Activated T-cell treated with anti-CD3 and anti-CD28 coated beads for 4 hours (primary cell): ENCODE measurements at places on chromosomes 6 and 20.

- DNase-seq: no peak
Observed at GRCh38 chr20:37202267-37202943, 23.1 kb upstream of the MROH8 start.

GRCh38 chr20:20525756-20526155 lies 157.9 kb downstream of the INSM1 start:
- DNase-seq: no peak

GRCh38 chr6:151627689-151628444 lies 134.1 kb downstream of the CCDC170 start:
- no peak for DNase-seq

GRCh38 chr20:6636209-6637159 lies 131.0 kb upstream of the BMP2 start:
- DNase-seq: no peak

DNA sequence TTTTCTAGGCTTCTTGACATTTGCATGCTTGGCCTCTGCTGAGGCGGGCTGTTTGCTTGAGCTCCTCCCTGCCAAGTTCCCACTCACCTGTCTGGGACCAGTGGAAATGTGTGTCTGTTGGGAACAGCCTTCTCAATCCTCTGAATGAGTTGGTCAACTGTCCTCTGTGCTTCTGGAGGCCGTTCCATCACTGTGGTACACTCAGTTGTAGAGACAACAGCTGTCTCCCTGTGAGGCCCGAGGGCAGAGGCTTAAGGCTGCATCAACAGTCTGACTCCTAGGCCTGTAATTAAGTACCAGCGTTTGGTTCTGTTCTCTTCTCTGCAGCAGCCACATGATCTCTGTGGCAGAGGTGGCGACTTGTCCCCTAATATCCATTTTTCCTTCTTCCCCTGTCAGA lies 110.9 kb downstream of the CDC5L start:
- no peak for DNase-seq

GRCh38 chr20:2348336-2348735 lies 32.4 kb upstream of the TGM6 start:
- no peak for DNase-seq

DNA sequence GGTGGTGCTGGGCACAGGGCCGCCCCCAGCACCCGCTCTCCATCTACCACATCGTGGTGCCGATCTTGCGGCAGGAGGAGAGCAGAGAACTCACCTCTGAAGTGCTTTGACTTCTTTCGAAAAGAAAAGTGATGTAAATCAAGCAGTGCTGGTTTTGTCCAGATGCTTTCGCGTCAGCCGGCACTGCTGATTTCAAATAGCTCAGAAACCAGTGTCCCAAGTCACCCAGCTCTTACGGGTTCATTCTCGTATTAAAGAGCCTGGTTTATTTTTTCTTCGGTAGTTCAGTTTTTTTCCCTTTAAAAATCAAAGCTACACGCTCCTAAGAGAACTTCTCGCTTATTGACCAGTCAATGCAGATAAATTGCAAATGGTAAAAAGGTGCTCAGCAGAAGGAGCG lies 32.1 kb downstream of the MYT1 start:
- no peak for DNase-seq

- no peak for DNase-seq
Observed at GRCh38 chr6:37069639-37070038, 64.2 kb downstream of the FGD2 start.

GRCh38 chr6:49515485-49516146 lies 15.9 kb downstream of the GLYATL3 start:
- DNase-seq: no peak

GRCh38 chr6:46605091-46605797 lies 47.4 kb downstream of the CYP39A1 start:
- DNase-seq: no peak

DNA sequence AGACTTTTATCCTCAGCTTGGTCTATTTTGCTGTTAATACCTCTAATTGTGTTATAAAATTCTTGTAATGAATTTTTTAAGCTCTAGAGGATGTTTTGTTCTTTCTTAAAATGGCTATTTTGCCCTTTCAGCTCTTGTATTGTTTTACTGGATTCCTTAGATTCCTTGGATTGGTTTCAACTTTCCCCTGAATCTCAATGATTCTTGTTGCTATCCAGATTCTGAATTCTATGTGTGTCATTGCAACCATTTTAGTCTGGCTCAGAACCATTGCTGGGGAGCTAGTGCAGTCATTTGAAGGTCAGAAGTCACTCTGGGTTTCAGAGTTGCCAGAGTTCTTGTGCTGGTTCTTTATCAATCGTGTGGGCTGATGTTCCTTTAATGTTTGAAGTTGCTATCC lies 37.1 kb downstream of the OTOR start:
- DNase-seq: no peak

GRCh38 chr6:36263390-36264000 lies 6.4 kb upstream of the PNPLA1 start:
- no peak for DNase-seq

GRCh38 chr6:134853111-134854055 lies 96.5 kb downstream of the ALDH8A1 start:
- DNase-seq: no peak

GRCh38 chr6:170048615-170049256 lies 242.1 kb downstream of the DLL1 start:
- DNase-seq: no peak
